ENCODE measurements at places on chromosomes 7 and 10.

DNA sequence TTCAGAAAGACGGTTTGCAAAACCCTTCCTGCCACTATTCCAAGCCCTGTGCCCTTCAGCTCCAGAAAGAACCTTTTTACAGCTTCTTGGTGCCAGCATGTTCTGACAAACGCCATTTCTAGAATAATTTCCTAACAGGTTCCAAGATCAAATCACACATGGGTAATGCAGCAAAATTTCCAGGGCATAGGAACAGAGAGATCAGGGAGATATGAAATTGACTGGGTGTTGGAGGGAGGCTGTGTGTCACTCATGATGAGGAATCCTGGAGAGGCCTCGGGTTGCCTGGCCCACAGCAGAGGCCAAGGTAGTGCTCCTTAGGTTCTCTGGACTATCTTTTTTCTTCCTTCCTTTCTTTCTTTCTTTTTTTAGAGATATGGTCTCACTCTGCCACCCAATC is 29.5 kb downstream of the RAB19 start:
- no peak for DNase-seq

DNA sequence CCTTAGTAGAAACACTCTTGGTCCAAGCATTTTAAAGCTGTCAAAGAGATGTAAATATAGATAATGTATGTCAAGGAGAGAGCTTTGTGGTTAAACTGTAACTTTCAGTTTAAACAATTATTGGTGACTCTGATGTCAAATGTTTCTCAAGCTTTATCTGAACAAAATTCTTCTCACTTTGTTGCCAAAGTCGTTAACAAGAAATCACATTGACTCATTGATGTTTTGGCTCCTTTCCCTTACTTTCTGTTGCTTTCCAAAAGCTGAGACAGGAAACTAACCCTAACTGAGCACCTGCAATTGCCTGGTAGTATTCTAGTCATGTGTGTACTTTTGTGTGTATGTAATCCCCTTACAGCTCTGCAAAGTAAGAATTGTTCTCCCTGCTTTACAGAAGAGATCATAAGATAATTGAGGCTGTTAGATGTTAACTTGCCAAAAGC is 108.5 kb downstream of the CFTR start:
- DNase-seq: no peak

DNA sequence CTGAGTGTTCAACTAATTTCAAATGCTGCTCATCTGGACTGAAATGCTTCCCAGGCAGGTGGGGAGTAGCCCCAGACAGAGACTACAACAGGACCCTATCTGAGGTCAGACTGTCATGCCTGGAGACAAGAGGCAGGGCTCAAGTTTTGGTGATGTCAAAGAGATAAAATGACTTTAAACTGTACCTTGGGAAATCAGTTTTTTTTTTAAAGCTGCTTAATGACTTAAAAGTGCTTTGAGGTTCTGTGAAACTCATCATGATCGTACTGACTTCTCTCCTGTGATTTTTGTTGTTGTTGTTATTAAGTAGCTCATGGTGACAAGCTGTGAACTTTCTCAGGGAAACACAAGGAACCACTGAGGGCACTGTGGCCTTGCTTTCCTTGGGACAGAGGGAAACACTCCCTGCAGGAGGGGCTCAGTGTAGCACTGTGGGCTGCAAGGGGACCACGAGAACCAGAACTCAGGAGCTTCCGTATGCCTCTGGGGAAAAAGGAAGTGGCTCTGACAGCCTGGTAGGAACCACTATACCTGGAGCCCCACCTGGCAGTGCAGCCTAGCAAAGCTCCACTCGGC is 9.5 kb downstream of the HIPK2 start:
- no peak for DNase-seq

DNA sequence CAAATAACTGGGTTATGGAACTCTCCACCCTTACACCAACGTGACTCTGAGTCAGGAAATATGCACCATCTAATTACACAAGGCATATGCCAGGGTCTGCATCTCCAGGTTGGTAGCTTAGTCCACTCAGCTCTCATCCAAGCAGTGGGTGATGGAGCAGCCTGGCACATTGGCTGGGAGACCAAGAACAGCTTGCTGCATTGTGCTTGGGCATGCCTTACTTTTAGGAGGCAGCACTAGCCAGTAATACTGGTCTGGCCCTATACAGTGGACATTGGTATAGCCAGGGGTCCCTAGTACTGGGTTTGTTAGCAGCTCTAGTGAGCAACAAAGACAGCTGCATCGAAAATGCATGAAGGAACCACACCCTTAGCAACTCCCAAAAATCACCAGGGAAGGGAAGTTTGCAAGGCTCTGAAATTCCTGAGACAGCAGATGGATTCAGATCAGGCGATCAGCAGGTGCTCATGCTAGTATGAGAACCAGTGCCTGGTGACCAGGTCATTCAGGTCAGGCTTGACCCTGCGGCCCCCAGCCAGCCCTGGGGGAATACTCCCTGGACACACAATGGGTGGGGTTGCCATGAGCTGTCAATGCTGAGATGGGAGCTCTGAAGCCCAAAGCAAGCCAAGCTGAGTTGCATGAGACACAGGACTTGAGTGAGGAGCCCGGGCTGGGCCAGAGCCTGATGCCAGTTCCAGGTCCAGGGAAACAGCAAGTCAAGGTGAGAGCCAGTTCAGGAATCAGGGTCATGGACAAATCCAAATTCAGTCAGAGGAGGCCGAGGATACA is 217.9 kb upstream of the ZMIZ1 start:
- DNase-seq: no peak

DNA sequence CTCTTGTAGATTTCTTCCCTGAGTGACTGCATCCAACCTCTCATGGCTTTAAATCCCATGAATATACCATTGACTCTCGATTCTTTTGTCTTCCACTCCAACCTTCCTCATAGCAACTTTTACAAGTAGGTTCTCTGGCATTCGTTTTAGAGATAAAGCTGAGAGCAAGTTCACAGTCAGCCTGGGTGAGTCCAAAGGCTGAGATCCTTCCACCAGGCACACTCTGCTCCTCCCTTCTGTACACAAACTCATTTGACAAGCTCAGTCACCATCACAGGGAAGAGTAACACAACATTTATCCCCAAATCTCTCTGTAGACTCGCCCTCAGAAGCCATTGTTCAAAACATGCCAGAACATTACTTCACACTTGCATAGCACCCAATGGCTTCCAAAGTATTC is 10.9 kb downstream of the CTTNBP2 start:
- DNase-seq: no peak

DNA sequence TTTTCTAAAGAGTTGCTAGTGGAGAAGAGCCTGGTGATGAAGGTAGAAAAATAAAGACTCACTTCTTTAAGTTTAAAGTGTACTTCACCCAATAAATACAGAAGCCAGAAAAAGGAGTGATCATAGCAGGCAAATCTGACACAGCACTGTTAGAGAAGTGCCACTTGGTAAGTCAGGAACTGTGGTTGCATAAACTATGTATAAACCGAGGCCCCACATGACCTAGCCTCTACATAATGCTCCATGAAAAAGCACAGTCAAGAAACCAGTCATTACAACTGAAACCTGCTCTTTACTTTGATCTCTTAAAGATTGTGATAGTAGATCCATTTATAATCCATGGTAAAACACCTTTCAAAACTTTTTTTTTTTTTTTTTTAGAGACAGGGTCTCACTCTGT is 172.1 kb upstream of the PHYHIPL start:
- no peak for DNase-seq

DNA sequence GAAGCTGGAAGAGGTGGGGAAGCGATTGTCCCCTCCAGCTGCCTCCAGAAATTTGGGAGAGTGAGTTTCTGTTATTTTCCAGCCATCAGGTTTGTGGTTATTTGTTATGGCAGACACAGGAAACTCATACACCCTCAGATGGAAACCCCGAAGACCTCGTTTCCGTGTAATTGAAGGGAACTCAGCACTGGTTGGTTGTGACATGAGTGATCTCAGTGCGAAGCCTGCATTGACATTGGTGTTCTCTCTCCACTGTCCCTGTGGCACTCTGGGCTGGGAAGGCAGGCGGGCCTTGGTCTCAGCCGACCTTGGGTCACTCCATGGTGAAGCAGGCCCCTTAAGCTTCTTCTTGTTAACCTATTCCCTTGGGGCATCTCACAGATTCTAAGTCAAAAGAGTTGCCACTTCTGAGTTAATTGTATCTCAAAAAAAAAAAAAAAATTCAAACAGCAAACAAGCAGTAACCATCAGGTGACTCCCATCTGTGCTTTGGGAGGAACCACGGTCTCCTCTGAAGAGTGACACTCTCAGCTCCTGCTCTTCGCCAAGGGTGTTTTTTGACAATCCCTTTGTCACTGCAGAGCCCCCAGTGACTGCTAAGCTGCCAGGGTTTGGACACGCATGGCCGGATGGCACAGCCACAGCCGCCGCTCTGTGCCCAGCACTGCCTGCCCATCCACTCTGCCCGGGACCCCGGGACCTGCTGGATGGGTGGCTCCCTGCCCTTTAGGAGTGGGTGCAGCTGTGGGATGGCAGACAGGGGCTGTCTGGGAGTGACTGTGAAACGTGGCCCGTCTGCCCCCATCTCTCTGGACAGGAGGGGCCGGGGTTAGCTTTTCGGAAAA is 233.6 kb downstream of the PRPF18 start:
- DNase-seq: no peak

- DNase-seq: no peak
Observed at GRCh38 chr10:689452-690371, at the start of gene DIP2C. TSS of gene DIP2C (minus strand) at chr10:689668. CDS start at chr10:689578, 90 bp downstream.

DNA sequence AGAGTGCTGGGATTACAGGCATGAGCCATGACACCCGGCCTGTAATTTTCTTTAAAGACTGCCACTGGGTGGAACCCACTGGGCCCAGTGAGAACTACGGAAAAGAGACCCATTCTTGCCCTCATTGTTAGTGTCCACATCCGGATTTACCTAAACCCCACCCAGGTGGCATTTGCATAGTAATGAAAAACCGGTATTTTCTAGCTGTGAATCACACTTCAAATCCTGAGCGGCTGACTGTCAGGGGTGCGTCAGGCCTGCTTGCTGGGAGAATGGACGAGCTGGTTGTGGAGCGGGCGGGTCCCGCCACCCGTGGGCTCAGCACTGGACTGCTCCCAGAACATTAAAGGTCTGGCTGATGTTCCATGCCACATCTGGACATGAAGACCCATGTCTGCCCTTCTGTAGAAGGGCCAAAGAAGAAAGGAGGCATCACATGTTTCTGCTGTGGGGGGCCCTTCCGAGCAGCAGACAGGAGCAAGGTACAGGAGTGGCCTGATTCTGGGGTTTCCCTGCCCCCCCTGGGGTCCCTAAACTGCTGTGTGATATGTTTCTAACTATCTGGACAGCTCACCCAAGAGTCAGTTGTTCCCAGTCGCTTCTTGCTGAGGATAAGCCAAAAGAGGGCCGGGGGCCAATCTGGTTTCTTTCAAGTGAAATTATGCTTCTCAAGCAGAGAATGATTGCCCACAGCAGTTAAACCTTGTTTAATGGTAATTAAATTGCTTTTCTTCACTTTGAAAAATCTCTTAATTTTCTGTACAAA is 46.4 kb downstream of the KIAA1217 start:
- no peak for DNase-seq

GRCh38 chr10:70135684-70136083 is 3.1 kb upstream of the AIFM2 start:
- no peak for DNase-seq

- no peak for DNase-seq
Observed at GRCh38 chr7:71272509-71273490, 140.9 kb downstream of the GALNT17 start.

GRCh38 chr7:157564517-157565177 is 227.8 kb downstream of the DNAJB6 start:
- DNase-seq: no peak

- no peak for DNase-seq
Observed at GRCh38 chr10:93576888-93577287, 10.4 kb downstream of the FFAR4 start.

- no peak for DNase-seq
Observed at GRCh38 chr10:56319386-56319785, 41.7 kb downstream of the ZWINT start.

- DNase-seq: no peak
Observed at GRCh38 chr7:98027342-98028033, 37.5 kb upstream of the OCM2 start.

DNA sequence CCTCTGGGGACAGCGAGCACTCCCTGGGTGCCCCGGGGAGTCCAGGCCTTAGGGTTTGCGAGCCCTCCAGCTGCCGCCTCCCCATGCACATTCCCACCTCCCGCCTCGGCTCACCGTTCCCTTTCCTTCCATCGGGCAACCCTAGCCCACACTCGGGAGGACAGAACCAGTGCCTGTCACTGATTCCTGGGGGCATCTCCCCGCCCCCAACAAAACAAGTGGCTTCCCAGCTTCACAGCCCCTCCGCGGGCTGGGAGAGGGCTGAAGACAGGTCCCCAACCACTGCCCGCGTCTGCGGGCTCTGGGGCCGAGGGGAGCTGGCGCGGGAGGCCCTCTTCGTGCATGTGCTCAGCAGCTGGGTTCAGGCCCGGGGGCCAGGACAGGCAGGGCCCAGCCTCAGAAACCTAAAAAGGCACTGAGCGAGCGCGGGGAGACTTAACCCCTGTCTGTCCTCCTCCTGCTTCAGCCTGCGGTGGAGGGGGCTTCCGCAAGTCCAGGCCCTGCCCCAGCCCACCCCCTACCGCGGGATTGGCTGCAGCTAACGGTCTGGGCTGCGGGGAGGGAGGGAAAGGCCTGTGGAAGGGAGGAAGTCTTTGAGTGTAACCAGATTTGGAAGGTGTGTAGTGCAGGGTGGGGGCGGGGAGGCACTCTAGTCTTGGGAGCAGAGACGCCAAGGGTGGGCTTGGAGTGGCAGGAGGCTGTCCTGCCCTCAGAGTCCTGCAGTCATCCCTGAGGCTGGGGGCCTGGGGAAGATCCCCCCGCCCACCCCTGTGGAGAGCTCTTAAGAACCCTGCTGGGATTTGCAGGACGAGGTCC is 1.2 kb downstream of the FLNC start:
- no peak for DNase-seq

GRCh38 chr10:4457597-4457996 is 368.4 kb upstream of the AKR1E2 start:
- no peak for DNase-seq

DNA sequence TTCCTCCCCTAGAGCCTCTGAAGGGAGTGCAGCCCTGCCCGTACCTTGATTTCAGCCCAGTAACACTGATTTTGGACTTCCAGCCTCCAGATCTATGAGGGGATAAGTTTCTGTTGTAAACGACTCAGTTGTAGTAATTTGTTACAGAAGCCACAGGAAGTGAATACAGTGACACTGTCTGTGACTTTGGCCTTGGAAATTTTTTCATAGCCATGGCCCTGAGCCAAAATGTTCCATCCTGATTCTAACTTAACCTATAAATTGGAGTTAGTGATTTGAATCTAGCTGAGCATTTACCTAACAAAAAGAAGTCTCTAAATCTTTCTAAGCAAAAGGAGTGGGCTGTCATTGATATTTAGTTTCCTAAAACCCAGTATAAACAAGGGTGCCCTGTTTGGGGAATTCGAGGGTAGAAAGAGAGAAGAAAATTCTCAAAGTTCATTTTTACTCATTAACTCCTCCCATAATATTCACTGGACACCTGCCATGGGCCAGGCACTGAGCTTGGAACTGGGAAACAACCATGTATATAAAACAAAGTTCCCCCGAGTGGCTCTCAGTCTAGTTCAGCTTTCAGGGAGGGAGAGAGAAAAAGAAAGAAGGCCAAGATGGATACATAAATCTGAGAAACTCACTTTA is 162.3 kb downstream of the SKIDA1 start:
- DNase-seq: no peak

- DNase-seq: peak; percentile 53
Observed at GRCh38 chr7:122413339-122413738, 108.8 kb upstream of the FEZF1 start.

- no peak for DNase-seq
Observed at GRCh38 chr7:136869001-136869961, 829 bp downstream of the CHRM2 start.

- DNase-seq: no peak
Observed at GRCh38 chr7:29881724-29882123, 75.4 kb downstream of the WIPF3 start.

- DNase-seq: no peak
Observed at GRCh38 chr7:139589474-139589873, 66.0 kb downstream of the CLEC2L start.

- DNase-seq: no peak
Observed at GRCh38 chr10:133292919-133293809, 15.5 kb downstream of the TUBGCP2 start.

All from NCI-H187 (cell line).